Kidney (tissue), 22 donors: ENCODE measurements at places on chromosomes 3 and 15. TPM values are rescaled to one million over a fixed set of nuclear protein-coding genes. Genes with fewer than 3 reads are reported as not detected.
A peak's percentile ranks its signal among the peaks of the same experiment; 100 is the strongest.

- no peaks in the 10 kb centered on the region for H3K36me3 ChIP-seq
- no peak overlapping the region for H3K27ac ChIP-seq
- H3K4me1 ChIP-seq = no peaks in the 10 kb centered on the region
- no peak overlapping the region for H3K4me3 ChIP-seq
- peak; percentile 87 for DNase-seq
- no peaks in the 10 kb centered on the region for H3K27me3 ChIP-seq
Measured at GRCh38 chr15:46312133-46312740, 677.4 kb downstream of the SQOR start.

GRCh38 chr3:4720316-4721075 is 227.3 kb downstream of the ITPR1 start:
- H3K36me3 ChIP-seq = no peaks in the 10 kb centered on the region
- DNase-seq = peak; percentile 60
- no peak overlapping the region for H3K4me3 ChIP-seq
- H3K27me3 ChIP-seq = no peaks in the 10 kb centered on the region

The SHC4 gene
- 0.50 TPM for total RNA-seq

DNA sequence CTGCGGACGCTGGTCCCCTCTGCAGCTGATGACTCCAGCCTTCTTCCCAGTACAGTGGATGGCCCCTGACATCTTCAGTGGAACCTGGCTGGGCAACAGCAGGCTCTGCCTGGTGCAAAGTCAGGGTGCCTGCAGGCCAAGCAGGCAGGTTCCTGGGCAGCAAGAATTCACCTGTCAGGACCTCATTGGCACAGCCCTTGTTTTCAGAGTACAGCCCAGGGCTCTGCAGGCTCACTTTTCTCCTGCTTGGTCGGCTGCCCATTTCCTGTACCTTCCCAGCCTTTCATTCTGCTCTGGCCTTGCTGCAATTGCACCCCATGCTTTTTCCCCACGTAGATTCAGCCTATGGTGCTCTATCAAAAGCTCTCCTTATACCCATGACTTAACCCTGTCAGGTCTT is 56.0 kb downstream of the LRTM1 start:
- no peaks in the 10 kb centered on the region for H3K4me1 ChIP-seq
- no peak overlapping the region for H3K4me3 ChIP-seq
- no peak overlapping the region for H3K27ac ChIP-seq
- H3K27me3 ChIP-seq = no peaks in the 10 kb centered on the region

- no peaks in the 10 kb centered on the region for H3K4me1 ChIP-seq
- DNase-seq = no peak
- H3K27ac ChIP-seq = no peak overlapping the region
- no peaks in the 10 kb centered on the region for H3K36me3 ChIP-seq
Measured at GRCh38 chr15:28920781-28921331, 35.1 kb downstream of the APBA2 start.

DNA sequence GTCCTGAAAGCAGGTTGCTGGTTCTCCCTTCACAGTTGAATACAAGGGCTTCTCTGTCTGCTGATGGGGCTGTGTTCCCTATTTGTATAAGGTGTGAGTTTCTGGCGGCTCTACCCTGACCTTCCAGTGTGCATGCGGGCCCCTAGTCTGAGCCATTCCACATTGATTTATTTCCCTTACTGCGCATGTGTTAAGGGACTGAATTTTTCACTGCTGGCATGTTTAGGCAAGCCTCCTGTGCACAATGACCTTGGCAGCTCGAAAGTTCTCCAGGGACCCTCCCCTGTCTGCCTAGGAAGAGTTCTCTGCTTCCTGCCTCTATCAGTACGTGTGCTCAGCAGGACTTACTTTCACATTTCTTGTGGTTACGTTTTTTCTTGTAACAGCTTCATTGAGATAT is 11.4 kb downstream of the TRAK1 start:
- H3K27ac ChIP-seq = no peak overlapping the region
- DNase-seq = peak; percentile 55
- H3K4me3 ChIP-seq = no peak overlapping the region
- H3K27me3 ChIP-seq = no peaks in the 10 kb centered on the region
- H3K4me1 ChIP-seq = peaks cover 29% of the 10 kb centered on the region

DNA sequence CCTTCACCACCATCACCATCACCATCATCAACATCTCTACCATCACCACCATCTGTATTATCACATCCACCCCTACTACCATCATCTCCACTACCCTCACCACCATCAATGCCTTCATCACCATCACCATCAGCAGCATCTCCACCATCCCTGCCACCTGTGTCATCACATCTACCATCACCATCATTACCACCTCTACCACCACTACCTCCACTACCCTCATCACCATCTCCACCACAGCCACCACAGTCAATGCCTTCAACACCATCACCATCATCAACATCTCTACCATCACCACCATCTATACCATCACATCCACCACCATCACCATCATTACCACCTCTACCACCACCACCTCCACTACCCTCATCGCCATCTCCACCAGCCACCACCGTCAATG is 196.7 kb downstream of the SHQ1 start:
- no peaks in the 10 kb centered on the region for H3K4me1 ChIP-seq
- no peaks in the 10 kb centered on the region for H3K36me3 ChIP-seq
- DNase-seq = no peak
- H3K27ac ChIP-seq = no peak overlapping the region
